Activated CD8-positive, alpha-beta memory T cell treated with anti-CD3 and anti-CD28 coated beads, Interleukin-2, amount 10 ng/mL, durations not matched to agents 7 days and 5 days (primary cell): ENCODE measurements at places on chromosomes 13 and 19.

GRCh38 chr13:111225810-111226546 is 94.5 kb upstream of the TEX29 start:
- DNase-seq = no peak

- peak; percentile 98 for DNase-seq
Measured at GRCh38 chr19:13846557-13847406, 30.2 kb upstream of the NANOS3 start.

- no peak for DNase-seq
Measured at GRCh38 chr13:93222976-93223375, 3.6 kb upstream of the GPC6 start.

DNA sequence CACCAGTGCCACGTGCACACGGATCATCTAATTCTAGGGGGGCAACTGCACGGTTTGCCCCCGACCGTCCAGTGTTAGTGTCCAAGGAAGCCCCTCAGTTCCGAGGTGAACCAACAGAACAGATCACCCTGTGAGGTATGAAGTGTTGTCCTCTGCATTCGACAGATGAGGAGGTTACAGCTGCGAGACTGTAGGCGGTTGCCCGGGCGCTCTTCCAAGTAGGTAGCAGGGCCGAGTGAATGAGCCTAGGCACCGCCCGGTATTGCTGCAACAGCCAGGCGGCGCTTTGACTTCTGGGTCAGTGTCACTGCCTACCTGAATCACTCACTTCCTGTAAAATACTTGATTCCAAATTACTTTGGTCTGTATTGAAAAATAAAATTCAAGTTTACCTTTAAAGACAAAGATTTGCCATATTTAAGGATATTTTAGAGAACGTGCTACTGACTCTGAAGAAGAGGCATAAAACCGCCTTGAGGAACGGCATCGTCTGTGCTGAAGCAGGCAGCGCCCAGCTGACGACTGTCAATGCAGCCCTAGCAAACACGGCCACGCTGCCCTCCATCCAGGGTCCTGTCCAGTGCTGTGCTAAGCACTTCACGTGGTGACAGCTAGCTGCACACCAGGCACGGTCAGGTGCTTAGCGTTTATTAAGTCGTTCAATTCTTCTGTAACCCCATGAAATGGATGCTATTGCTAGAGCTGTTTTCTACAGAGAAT is 19.3 kb upstream of the RASA3 start:
- no peak for DNase-seq

GRCh38 chr19:55005684-55006488 is 32.2 kb downstream of the GP6 start:
- DNase-seq = peak; percentile 77

- no peak for DNase-seq
Measured at GRCh38 chr13:30805132-30805537, 69.8 kb downstream of the ALOX5AP start.

GRCh38 chr13:33764716-33765115 is 53.2 kb upstream of the RFC3 start:
- DNase-seq = no peak

GRCh38 chr13:80931118-80931517 is 590.2 kb upstream of the SPRY2 start:
- no peak for DNase-seq

DNA sequence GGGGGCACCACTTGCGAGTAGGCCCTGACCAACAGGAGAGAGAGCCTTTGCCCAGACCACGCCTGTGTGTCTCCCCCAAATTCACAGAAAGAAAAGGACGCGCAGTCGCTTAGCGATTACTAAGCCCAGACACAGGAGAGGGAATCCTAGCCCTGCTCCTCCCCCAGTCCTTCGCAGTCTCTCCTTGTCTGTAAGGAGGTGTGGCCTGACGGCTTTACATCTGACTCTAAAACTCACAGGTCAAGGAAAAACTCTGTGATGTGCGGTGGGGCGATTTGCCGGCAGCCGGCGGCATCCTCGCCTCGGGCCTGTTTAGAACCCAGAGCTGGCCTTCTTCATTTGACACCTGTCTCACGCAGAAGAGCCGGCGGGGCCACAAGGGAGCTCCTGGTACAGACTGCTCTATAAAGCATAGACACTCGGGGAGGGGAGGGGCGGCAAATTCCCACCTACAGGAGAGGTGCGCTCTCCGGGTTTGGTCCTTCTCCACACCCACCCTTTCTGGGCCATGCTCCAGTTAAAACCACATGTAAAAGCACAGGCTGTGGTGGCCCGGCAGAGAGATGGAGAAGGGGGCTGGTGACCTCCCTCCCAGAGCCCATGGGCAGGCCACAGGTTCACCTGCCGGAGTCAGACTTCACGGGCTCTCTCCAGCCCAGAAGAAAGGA is 17.8 kb downstream of the GPR12 start:
- DNase-seq = no peak

DNA sequence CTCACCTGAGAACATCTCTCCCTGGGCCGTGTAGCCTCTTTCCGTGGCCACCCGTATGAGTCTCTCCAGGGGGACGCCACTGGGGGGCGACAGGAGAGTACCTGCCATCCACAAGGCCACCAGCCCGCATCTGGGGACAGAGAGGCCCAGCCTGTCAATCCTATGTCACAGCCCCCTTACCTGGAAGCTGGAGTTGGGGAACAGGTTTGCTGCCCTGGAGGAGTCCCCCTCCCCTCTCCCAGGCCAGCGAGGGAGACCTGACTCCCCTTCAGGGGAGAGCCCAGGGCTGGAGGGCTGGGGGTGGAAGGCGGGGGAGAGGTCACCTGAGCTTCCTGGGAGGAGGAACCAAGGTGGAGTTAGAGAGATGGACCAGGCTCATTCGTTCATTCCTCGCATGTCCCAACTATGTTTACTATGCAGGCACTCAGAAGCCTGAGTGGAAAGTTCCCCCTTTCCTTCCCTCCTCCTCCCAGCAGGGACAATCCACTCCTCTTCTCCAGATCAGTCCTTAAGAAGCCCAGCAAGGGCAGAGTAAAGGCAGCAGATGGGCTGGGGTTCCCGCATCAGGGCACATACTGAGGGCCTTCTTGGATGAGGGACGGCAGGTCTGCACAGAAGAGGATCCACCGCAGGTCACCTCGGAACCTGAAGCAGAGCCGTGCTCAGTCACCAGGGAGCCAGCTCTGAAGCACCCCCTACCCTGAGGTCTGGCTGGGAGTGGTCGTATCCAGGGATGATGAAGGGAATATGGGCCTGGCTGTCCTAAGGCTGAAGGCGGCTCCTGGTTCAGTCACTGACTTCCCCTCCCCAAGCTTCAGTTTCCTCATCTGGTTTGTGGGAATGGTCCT is 5.5 kb downstream of the ACTMAP start:
- peak; percentile 63 for DNase-seq

GRCh38 chr13:30045916-30046704 is 195.7 kb upstream of the UBL3 start:
- DNase-seq = no peak

DNA sequence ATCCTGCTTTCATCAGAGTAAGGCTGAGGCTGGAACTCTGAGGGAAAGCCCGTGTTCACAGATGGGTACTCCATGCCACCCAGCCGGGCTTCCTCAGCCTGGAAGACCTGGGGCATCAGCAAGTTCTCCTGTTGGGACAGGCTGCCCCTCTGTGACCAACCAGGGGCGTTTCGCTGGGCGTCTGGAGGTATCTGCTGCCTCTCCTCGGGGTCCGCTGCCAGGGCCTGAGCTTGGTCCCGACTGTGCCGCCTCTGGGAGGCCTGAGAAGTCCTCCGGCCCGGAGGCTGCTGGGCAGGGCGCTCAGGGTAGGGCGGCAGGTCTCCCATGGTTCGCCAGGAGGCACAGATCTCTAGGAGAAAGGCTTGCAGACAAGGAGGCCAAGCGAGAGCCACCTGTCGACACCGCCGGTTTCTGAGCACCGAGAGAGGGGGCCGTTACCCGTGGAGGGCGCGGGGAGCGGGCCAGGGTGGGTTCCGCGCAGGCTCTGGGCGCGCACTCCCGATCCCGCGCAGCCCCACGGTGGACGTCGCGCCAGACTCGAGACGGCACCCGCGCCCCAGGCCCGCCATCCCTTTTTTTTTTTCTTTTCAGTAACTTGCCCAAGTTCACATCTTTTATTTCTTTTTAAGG is at the start of gene RSPH6A:
RSPH6A (minus strand) TSS at position 458 of the 630 bp plus-strand sequence; CDS start at position 326, 132 bp downstream.
- no peak for DNase-seq

GRCh38 chr19:47133021-47133471 is 2.4 kb downstream of the SAE1 start:
- DNase-seq = no peak

GRCh38 chr19:23802290-23802689 is 43.6 kb upstream of the ZNF681 start:
- DNase-seq = no peak

DNA sequence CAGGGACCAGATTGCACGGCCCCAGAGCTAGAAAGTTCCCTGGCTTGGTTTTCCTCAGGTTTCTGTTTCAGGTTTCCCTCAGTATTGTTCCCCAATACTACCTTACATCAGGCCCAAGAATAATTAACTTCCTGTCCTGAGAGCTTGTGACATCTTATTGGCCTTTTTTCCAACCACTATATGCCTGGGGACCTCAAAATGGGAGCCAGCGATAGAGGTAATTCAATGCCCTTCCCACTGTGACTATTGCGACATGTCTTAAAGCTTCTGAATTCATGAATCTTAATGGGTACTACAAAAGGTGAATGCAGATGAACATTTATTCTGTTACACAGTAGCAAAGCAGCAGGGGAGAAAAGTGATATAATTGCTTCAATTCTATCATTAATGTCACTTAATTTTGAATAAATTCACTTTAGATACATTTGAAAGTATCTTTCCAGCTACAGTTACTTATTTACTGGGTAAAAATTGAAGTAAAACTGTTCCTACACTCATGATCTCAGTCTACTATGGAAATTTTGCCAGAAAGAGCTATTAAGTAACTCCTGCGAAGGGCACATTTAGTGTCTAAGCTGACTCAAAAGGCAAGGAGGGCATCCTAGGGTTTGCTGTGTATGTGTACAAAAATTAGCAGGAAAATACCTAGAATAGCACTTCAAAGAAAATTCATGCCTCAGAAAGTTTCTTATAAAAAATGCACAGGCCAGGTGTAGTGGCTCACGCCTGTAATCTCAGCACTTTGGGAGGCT is 4.1 kb downstream of the CRYL1 start:
- DNase-seq = no peak

DNA sequence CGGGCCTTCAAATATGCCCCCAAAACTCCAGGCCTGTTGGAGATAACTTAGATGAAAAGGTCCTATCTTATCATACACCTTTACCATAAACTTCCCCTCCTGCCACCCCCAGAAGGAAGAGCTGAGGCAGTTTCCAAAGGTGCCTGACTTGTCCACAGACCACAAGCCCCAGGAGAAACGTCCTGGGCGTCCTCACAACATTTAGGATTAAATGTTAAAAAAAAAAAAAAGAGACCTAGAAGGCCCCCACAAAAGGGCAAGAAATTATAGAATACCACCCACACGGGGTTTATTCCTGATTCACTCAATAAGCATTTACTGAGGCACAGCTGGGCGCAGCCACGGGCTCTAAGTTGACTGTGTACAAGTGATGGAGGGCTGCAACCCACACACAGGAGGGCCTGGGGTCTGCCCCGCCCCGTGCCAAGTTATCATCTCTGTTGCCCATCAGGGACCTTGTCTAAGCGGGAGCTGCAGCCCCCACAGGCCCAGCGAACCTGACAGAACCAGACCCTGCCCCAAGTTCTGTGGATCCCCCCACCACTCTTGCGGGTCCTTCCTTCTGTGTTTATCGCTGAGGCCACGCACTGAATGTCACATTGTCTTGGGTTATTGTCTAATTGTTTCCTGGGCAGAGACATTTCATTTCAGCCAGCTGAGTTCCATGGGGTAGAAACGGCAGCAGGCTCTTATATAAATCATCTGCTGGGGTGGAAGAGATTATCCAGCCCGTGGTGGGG is 83.0 kb upstream of the TM9SF2 start:
- no peak for DNase-seq

GRCh38 chr19:18002347-18002850 is 5.6 kb upstream of the ARRDC2 start:
- DNase-seq = peak; percentile 55

- DNase-seq = no peak
Measured at GRCh38 chr19:46514589-46515289, 19.1 kb upstream of the PNMA8B start.

GRCh38 chr19:42558450-42559150 is 30.3 kb upstream of the CEACAM1 start:
- DNase-seq = no peak

- DNase-seq = no peak
Measured at GRCh38 chr13:112113348-112113747, 46.4 kb downstream of the SOX1 start.

- DNase-seq = no peak
Measured at GRCh38 chr19:13629687-13630357, 123.5 kb upstream of the CACNA1A start.

DNA sequence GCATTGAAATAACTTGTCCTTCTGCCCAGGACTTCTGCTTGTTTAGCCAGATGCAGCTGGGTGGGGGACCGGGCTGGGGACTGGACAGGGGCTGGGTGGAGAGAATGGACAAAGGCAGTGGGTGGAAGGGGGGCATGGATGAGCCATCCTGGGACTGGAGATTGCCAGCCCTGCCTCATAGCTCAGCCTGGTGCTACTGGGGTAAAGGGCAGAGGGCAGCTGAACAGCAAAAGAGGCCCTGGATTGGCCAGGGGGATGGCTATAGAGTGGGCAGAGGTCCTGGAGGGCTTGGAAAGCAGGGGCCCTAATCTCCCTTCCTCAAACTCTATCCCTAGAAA is 17.7 kb upstream of the PLAUR start:
- DNase-seq = no peak

DNA sequence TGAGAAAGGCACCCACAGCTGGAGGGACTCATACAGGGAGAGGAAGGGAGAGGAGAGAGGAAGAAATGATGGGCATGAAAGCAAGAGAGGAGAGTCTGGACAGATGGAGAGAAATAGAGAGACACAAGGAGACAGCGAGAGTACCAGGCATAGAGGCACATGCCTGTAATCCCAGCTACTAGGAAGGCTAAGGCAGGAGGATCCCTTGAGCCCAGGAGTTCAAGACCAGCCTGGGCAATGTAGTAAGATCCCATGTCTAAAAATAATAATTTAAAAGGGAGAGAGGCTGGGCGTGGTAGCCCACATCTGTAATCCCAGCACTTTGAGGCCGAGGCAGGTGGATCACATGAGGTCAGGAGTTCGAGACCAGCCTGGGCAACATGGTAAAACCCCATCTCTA is 9.3 kb downstream of the UNC13A start:
- no peak for DNase-seq

GRCh38 chr13:107576430-107576829 is 638.9 kb downstream of the LIG4 start:
- no peak for DNase-seq

- DNase-seq = no peak
Measured at GRCh38 chr13:76894401-76895110, 8.4 kb upstream of the KCTD12 start.

DNA sequence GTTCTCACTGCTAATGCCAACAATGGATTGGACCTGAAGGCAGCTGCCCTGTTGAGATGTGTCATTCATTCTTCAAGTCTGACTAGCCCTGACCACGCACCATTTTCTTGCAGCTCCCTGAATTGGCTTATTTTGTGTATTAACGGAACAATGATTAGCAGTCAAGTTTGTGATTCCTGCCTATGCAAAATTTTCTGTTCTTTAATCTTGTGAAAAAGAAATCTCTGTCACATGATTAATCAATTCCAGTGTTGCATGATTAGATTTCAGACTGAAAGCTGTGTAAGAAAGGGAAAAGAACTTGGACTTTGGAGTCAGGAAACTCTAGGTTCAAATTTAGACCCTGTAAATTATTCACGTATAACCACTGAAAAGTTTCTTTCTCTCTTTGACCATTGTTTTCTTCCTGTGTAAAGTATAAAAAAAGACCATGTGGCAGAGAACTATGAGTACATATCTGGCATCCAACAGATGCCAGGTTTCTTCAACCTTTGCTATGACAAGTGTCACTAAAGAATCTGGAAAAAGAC is 64.5 kb upstream of the SLC10A2 start:
- DNase-seq = no peak
